Peyer's patch (tissue), 4 donors: ENCODE measurements at places on chromosomes 7 and 10.

DNA sequence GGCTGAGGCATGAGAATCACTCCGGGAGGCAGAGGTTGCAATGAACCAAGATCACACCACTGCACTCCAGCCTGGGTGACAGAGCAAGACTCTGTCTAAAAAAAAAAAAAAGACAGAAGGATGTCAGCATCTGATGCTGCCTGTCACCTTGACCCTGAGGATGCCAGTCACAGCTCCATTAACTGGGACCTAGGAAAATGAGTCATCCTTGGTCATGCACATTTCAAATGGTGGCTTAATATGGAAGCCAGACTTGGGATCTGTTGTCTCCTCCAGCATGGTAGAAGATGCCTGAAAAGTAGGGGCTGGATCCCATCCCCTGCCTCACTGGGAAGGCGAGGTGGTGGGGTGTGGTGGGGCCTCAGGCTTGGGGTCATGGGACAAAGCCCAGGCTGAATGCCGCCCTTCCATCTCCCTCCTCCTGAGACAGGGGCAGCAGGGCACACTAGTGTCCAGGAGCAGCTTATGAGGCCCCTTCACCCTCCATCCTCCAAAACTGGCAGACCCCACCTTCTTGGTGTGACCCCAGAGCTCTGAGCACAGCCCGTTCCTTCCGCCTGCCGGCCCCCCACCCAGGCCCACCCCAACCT, 1.3 kb downstream of the NOS3 start:
- H3K27ac ChIP-seq, result no peak overlapping the region
- no peaks in the 10 kb centered on the region for H3K4me1 ChIP-seq
- DNase-seq, result no peak
- H3K27me3 ChIP-seq, result no peaks in the 10 kb centered on the region
- no peaks in the 10 kb centered on the region for H3K36me3 ChIP-seq
- H3K4me3 ChIP-seq, result no peak overlapping the region

- H3K4me1 ChIP-seq, result peaks cover 26% of the 10 kb centered on the region
- peaks cover 27% of the 10 kb centered on the region for H3K36me3 ChIP-seq
- no peaks in the 10 kb centered on the region for H3K27me3 ChIP-seq
- DNase-seq, result no peak
Observed at GRCh38 chr7:4738711-4739527, 36.5 kb upstream of the AP5Z1 start.

DNA sequence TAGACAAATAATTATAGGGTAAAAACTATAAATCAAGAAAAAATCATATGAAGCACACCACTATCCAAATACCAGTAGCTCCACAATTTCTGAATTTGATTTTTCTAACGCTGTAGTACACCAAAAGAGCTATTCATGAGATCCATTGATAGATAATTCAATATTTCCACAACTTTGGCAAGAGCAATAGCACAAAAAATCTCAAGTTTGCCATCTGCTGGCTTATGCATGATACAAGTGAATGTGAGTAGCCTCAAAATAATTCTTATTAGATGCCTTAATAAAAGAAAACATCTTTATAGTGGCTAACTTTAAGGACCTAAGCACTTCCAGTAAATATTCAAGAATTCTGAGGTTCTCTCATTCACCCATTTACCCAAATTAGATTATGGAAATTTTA, 2.2 kb upstream of the TMEM196 start:
- H3K4me1 ChIP-seq, result no peaks in the 10 kb centered on the region
- H3K27ac ChIP-seq, result no peak overlapping the region
- no peak overlapping the region for H3K4me3 ChIP-seq
- DNase-seq, result no peak
- no peaks in the 10 kb centered on the region for H3K27me3 ChIP-seq

GRCh38 chr10:96431211-96431970, 72.6 kb upstream of the OPALIN start:
- H3K27ac ChIP-seq, result no peak overlapping the region
- no peak overlapping the region for H3K4me3 ChIP-seq
- DNase-seq, result no peak
- no peaks in the 10 kb centered on the region for H3K4me1 ChIP-seq
- no peaks in the 10 kb centered on the region for H3K36me3 ChIP-seq
